ENCODE measurements at places on chromosomes 12 and 14.

- DNase-seq: no peak
These were observed 693.8 kb downstream of the BCL11B start for GRCh38 chr14:98578204-98578603.

DNA sequence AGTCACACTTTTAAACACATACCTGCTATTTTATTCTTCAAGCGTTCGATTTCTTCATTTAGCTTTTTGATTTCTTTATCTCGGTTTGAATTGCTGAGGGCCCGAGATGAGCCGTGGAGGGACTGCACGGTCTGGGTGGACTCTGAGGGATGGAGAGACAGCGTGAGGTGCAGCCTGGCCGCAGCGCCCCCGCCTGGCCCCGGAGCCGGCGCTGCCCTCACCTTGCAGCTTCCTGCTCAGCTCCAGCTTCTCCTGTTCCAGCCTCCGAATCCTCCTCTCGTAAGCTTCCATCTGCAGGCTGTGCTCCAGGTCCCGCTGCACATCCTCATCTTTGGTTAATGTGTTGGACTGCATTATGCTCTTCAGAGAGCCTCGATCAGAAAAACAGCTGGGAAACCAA lies 53.2 kb downstream of the AMN start:
- no peak for DNase-seq

GRCh38 chr14:105471823-105472485 lies 2.7 kb upstream of the CRIP2 start:
- no peak for DNase-seq

- no peak for DNase-seq
These were observed 44.1 kb downstream of the PSEN1 start for GRCh38 chr14:73180385-73180805.

GRCh38 chr12:26280869-26281268 lies 85.5 kb downstream of the SSPN start:
- no peak for DNase-seq

GRCh38 chr12:17478908-17479673 lies 610.9 kb downstream of the RERGL start:
- peak; percentile 27 for DNase-seq

- DNase-seq: no peak
These were observed 11.1 kb downstream of the BEST3 start for GRCh38 chr12:69688021-69688420.

DNA sequence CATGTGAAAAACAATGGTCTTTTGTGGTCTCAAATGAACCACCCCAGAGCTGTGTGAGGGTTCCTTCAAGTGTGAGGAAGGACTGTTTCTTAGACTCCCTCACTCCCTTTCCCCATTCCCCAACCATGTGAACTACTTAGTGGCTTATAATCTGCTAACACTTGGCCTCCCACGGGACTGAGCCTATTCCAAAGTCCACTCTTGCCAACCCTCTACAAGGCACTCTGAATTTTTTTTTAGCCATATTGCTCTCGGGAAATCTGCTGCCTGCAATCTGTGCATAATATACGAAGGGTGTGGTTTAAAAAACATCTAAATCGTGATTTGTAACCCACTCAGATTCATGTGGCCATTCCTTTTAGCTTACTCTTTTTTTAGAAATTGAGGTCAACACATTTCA lies 2.6 kb downstream of the SVOP start:
- DNase-seq: peak; percentile 84

DNA sequence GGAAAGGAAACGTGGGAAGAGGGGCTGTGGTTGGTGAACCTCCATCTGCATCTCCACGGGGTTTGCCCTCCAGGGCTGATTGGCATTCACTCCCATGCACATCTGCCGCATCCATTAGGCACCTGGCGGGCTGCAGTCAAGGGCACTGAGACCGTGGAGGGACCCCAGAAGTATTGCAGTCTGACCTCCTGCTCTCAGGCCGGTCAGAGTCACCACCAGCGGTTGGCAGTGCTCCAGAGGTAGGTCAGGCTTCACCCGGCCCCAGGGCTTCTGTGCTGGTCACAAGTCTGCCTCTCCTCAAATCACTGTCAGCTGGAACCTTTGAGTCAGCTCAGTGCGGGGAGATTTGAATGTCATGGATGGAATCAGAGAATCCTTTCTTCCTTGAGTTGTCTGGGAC lies 132.3 kb downstream of the PAPOLA start:
- DNase-seq: no peak

GRCh38 chr12:104985206-104985605 lies 910 bp upstream of the NOPCHAP1 start:
- peak; percentile 16 for DNase-seq

DNA sequence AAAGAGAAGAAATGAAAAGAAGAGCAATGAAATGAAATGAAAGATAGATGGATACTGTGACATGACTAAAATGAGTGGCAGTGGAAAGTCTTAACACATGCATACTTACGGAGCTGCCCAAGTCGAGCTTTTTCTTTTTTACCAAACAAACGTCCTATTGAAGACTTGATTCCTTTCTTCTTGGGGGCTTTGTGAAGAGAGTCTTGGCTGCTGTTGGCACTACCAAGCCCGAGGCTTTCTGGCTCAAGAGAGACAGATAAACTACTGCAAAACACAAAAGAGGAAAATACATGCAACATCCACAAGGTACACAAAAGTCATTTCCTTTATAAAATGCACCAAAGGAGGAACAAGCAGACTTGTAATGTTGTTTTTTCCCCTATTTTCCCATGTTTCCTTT lies 261.2 kb downstream of the ACSS3 start:
- DNase-seq: no peak

GRCh38 chr12:66237505-66238175 lies 48.6 kb downstream of the IRAK3 start:
- no peak for DNase-seq

GRCh38 chr12:64890873-64891468 lies 66.5 kb downstream of the TBC1D30 start:
- peak; percentile 79 for DNase-seq

- DNase-seq: no peak
These were observed 14.9 kb downstream of the TBX5 start for GRCh38 chr12:114391088-114391487.

DNA sequence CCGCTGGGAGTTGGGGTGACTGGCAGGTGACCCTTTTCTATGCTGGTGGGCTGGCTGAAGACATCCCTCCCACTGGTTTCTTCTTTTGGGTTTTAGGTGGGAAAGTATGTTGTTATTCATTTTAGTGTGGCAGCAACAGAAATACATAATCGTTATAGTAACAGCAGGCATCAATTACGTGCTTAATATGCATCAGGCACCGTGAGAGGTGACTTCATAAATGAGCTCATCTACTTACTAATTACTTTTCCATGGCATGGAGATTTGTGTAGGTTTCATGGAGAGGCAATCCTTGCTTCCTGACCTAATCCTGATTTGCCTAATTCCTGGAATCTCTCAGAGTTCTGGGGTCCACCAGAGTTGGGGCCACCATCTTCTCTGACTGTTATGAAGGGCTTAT lies 13.4 kb upstream of the CELA1 start:
- no peak for DNase-seq

GRCh38 chr14:58607131-58607951 lies 30.4 kb upstream of the DACT1 start:
- no peak for DNase-seq

DNA sequence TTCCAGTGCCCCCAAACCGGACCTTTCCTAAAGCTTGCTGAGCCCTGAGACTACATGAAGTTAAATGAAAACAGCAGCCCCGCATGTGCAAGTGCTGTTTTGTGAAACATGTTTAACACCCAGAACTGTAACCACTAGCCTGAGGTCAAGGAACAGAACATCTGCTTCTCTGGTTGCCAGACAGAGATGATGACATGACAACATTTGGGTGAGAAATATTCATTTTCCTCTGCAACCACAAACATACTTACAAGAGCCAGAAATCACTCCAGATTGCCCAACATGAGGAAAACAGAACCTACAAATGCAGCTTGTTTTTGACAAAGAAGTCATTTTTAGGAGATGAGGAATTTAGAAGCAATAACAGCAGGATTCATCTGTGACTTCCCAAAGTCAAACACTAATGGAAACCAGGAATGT lies 110.4 kb downstream of the BCAT1 start:
- DNase-seq: no peak

DNA sequence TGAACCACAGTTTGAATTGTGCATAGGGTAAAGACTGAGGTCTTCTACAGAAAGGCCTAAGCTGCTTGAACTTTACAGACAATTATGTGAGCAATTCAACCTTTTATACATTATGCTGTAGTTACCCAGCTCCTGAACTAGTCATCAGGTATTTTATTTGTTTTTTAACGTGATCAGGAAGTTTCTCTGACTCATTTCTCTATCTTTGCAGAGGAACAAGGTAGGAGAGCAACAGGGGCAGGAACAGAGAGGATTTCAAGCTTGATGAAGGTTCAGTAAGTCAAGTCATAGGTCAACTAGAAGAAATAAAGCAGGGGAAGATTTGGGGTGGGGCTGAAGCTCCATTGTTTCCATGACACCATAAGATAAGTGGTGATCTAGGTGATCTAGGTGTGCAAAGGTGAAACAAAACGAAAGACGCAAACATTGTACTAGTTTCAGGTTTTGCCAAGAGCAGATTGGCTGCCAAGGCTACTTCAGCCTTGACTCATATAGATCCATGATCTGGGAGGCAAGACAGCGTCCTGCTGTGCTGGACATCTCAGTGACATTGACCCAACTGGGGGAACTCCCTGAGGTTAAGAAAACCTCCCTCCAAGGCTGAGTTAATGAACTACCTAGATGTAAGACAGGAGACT lies 198.1 kb downstream of the DAD1 start:
- DNase-seq: no peak

GRCh38 chr14:69399750-69400149 lies 1.3 kb downstream of the SLC39A9 start:
- DNase-seq: no peak

GRCh38 chr12:31393004-31393550 lies 67.1 kb upstream of the SINHCAF start:
- DNase-seq: no peak

DNA sequence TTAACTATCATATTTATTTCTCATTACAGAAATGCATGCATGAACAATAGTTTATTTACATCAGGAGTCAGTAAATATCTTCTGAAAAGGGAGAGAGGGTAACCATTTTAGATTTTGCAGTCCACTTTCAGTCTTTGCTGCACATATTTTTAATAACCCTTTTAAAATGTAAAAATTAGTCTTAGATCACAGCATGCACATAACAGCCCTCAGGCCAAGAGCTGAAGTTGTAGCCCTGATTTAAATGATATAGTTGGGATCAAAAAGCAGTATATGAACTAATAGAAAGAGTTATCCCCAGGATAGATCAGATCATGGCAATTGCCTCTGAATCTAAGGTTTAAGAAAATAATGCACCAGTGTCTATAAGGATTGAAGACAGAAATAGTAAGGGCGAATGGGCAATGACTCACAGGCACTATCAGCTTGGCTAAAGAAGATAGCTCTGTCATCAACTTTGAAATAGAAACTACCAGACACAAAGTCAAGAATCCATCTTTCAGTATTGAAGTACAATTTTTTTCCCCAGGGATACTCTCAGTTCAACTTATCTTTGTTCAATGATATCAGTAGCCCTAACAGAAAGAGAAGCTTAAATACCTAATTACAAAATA lies 13.1 kb upstream of the CLEC7A start:
- no peak for DNase-seq

DNA sequence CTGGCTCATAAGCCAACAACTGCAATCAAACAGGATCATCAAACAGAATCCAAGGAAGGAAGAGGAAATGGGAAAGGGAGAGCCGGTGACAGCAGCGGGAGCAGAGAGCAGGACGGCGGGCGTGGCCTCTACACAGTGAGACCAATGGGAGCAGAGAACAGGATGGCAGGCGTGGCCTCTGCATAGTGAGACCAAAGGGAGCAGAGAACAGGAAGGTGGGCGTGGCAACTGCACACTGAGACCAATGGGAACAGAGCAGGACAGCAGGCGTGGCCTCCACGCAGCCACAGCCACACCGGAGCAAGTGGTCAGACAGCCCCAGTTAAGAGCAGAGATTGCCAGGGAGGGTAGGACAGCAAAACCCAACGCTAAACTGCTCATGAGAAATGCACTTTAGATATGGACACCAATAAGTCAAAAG lies 16.4 kb downstream of the LRCOL1 start:
- DNase-seq: peak; percentile 100

GRCh38 chr14:75826599-75826998 lies 155.2 kb downstream of the TGFB3 start:
- no peak for DNase-seq

DNA sequence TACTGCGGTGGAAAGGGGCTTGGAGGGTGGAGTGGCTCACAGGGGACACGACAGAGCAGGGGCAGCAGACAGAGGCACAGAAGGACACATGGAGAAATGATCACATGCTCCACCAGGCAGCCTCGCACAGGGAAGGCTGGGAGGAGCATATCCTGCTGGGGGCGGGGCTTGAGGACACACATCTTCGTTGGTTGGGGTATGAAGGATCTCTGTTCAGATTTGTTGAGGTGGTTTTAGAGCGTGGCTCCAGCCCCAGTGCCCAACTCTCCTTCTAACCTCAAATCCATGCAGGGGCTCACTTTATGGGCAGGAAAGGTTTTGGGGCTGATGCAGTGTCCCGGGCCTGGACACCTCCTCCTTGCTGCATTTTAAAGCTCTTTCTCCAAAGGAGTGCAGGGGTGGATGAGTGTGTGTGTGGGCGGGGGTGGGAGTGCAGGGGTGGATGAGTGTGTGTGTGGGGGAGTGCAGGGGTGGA lies 733 bp upstream of the P3H3 start:
- DNase-seq: peak; percentile 98

DNA sequence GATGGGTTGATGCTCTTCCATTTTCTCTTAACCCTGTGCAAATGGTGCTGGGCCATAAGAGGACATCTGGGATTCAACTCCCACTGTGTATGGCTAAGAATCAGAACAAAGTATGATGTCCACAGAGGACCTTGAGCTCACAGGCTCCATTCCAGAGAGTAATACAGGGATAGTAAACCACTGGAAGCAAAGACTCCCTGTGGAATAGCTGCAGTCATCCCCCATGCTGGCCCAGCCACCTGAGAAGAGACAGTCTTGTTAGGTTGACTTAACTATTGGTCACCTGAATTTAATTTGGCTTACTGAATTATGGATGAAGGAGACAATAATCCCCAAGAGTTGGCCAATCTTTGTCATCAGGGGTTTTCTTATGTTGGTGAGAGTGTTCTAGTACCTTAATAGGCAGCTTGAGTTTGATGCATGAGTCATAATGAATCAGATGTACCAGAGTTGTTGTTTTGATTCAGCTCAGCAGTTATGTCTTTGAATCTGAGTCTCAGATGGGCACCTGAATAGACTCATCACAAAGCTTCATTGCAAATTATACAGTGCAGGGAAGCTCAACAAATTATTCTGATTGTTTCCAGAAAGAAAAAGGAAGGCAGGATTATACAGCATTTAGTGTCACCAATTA lies 122.7 kb downstream of the SSPN start:
- DNase-seq: no peak

GRCh38 chr12:107448198-107448597 lies 237.4 kb upstream of the PWP1 start:
- peak; percentile 73 for DNase-seq

DNA sequence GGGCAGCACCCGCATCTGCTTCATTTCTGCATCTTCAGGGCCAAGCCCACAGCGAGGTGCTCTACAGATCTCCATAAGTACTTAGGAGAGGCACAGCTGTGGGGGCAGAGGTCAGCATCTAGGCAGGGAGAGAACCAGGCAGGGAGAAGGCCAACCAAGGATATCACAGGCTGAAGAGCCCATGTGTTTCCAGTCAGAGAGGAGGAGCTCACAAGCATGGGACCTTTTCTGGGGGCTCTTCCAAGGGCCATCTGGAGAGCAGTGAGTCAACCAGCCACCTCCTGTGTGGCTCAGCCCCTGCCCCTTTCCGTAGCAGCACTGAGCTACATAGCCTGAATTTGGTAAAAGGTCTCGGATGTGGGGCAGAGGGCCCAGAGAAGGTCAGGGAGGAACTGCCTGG lies 78.5 kb downstream of the ARL6IP4 start:
- DNase-seq: peak; percentile 26

Measured in NCI-H82 (cell line).